GM12878 (cell line): ENCODE measurements at places on chromosomes 6 and 20. TPM values are rescaled to one million over a fixed set of nuclear protein-coding genes. Genes with fewer than 3 reads are reported as not detected.

Gene SLC17A1
- total RNA-seq: not detected in 2 replicates

Gene PDE10A
- total RNA-seq: 0.03 and 0.16 TPM in 2 replicates

Gene IL17A
- total RNA-seq: not detected in 2 replicates

Gene APCDD1L
- total RNA-seq: not detected in 2 replicates

Gene RIPOR3
- 0.05 TPM in 1 of 2 replicates, not detected in the other for total RNA-seq

Gene GTSF1L
- 0.97 and 0.98 TPM in 2 replicates for total RNA-seq

DNA sequence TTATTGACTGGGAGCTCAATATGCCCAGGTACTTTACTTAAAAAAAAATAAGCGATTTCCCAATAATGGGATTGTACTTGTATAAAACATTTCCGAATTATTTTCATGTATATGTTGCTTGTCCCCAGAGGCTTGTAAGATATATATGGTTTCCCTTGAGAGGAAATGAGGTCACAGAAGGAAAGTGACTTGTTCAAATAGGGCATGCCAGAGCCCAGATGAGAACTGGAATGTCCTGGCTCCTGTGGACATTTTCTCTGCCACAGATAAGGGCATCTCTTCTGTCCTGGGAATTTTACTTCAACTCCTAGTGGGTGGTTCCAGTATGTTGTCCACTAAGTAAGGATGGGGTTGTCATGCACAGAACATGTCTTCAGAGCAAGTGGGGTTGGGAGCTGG is 63.0 kb downstream of the LYRM2 start:
- no peak for DNase-seq

GRCh38 chr6:12293931-12294807 is 4.0 kb downstream of the EDN1 start:
- no peak for DNase-seq

DNA sequence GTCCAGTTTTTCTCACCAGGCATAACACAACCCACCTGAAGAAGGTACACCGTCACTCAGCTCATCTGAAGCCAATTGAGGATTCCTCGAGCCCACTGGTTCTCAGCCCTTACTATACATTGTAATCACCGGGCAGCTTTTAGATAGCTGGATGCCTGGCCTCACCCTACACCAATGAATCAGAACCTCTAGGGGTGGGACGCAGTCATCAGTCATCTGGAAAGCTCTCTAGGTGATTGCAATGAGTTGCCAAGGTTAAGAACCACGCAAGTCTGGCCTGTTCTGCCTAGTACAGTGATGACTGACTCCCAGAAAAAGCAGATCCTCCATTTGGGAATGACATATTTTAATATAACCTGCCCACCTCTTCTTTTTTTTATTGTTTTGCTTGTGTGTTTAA is 41.1 kb downstream of the MC3R start:
- no peak for DNase-seq

DNA sequence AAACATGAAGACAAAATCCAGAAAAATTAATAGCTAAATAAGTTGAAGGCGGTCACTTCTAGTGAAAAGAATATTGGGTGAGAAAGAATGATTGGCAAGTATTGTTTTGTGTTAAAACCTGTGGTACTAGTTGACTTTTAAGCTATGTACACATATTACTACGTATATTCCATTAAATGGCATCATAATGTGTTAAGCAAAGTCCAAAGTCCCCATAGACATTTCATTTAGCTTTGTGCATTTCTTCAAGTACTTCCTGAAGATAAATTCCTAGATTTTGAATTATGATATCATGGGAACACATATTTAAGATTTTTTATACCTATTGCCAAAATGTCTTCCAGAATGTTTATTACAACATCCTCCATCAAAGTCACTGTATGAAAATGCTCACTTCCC is 272.7 kb upstream of the IRAK1BP1 start:
- no peak for DNase-seq
